Urinary bladder (tissue), 4 donors: ENCODE measurements at places on chromosomes 6 and 20. TPM values are rescaled to one million over a fixed set of nuclear protein-coding genes. Genes with fewer than 3 reads are reported as not detected.

The CAPN11 gene
- 0.53 TPM for total RNA-seq

The BPIFB4 gene
- not detected for total RNA-seq

The RIMS1 gene
- total RNA-seq = 21.0 TPM

The PGC gene
- total RNA-seq = not detected

The HLA-DQB1 gene
- 4.0 TPM for total RNA-seq

The PDYN gene
- not detected for total RNA-seq

The EYS gene
- 4.4 TPM for total RNA-seq

The RAD21L1 gene
- total RNA-seq = not detected

The LPA gene
- 4.0 TPM for total RNA-seq

The CNKSR3 gene
- 20.9 TPM for total RNA-seq

The TGM3 gene
- total RNA-seq = not detected

The TSHZ2 gene
- 35.0 TPM for total RNA-seq

The LY6G5C gene
- 0.37 TPM for total RNA-seq

The CLPSL1 gene
- not detected for total RNA-seq

The TPD52L1 gene
- 23.6 TPM for total RNA-seq

The PPP1R16B gene
- 5.6 TPM for total RNA-seq

The RAMACL gene
- 6.0 TPM for total RNA-seq

The CCN5 gene
- not detected for total RNA-seq

The TMEM244 gene
- not detected for total RNA-seq

The PRPH2 gene
- total RNA-seq = 5.1 TPM

The RSPH4A gene
- total RNA-seq = 0.90 TPM

The HSF2 gene
- total RNA-seq = 39.9 TPM

The ZNF341 gene
- 1.4 TPM for total RNA-seq

The ADGRB3 gene
- 29.4 TPM for total RNA-seq

The MACROD2 gene
- total RNA-seq = 28.2 TPM

The SPAG4 gene
- 1.6 TPM for total RNA-seq

The PTPRT gene
- 1.9 TPM for total RNA-seq

The CFAP61 gene
- 0.32 TPM for total RNA-seq

The POM121L2 gene
- total RNA-seq = not detected

The TFAP2C gene
- 1.8 TPM for total RNA-seq

The PDSS2 gene
- 22.6 TPM for total RNA-seq

The PNRC1 gene
- total RNA-seq = 224 TPM

The DEFB124 gene
- not detected for total RNA-seq

The CST4 gene
- not detected for total RNA-seq

The SEL1L2 gene
- total RNA-seq = 1.9 TPM

The SMLR1 gene
- not detected for total RNA-seq

The LIN28B gene
- total RNA-seq = 0.37 TPM

The TCP11 gene
- total RNA-seq = 0.37 TPM

The CRISP2 gene
- not detected for total RNA-seq

The KCNQ5 gene
- total RNA-seq = 3.0 TPM

The CBLN4 gene
- 11.7 TPM for total RNA-seq

The RSPO4 gene
- total RNA-seq = not detected

The ELOVL2 gene
- 6.2 TPM for total RNA-seq

The ELOVL4 gene
- 9.3 TPM for total RNA-seq

The ZNF292 gene
- total RNA-seq = 138 TPM
